Smooth muscle cell of the coronary artery (primary cell): ENCODE measurements at places on chromosomes 6 and 20. TPM values are rescaled to one million over a fixed set of nuclear protein-coding genes. Genes with fewer than 3 reads are reported as not detected.

TSHZ2 gene
- under 0.01 and 15.3 TPM in 2 replicates for total RNA-seq

RIPK1 gene
- 16.2 and 21.3 TPM in 2 replicates for total RNA-seq

GSTA1 gene
- not detected in 2 replicates for total RNA-seq

DNAJC5 gene
- 43.3 and 54.3 TPM in 2 replicates for total RNA-seq

ACSS1 gene
- total RNA-seq, result 1.1 and 14.0 TPM in 2 replicates

PDYN gene
- not detected in 2 replicates for total RNA-seq

C6orf120 gene
- 29.4 and 30.8 TPM in 2 replicates for total RNA-seq

HLA-DRB5 gene
- not detected in 2 replicates for total RNA-seq

ATP6V1G2 gene
- total RNA-seq, result 2.6 and 6.0 TPM in 2 replicates

C20orf144 gene
- 0.15 TPM in 1 of 2 replicates, not detected in the other for total RNA-seq

LBP gene
- 0.59 TPM in 1 of 2 replicates, not detected in the other for total RNA-seq

THEMIS gene
- total RNA-seq, result not detected in 2 replicates

TMEM244 gene
- total RNA-seq, result not detected in 2 replicates

MLN gene
- total RNA-seq, result not detected in 2 replicates
